ENCODE measurements at places on chromosomes 4 and X.

GRCh38 chr4:42498040-42498439 is 100.8 kb downstream of the SHISA3 start:
- H3K4me1 ChIP-seq, result no peaks in the 10 kb centered on the region
- no peak overlapping the region for H3K27ac ChIP-seq
- no peak overlapping the region for H3K4me3 ChIP-seq
- no peak for DNase-seq
- H3K27me3 ChIP-seq, result no peaks in the 10 kb centered on the region

DNA sequence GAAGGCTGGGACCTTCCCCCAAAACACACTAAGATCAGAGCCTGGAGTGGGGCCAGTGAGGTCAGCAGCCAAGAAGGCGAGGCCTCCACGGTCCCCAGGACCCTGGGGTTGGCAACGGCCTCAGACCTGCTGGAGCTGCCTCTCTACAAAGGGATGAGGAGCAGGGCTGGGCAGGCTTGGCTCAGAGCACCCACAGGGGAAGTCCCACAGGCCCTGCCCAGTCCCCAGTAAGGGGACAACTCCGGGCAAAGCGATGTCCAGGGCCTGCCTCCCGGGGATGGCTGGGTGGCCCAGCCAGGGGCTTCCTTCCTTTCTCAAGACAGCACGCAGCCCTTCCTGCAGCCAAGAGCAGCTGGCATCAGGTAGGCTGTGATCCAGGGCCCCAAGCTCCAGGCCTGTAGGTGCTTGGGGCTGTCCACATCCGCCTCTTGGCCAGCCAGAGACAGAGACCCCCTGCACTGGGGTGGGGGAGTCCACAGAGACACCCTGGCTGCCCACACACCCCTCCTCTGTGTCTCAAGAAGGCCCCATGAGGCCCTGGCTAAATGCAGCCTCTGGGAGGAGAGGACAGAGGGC is 5.7 kb downstream of the MXD4 start:
- H3K36me3 ChIP-seq, result no peaks in the 10 kb centered on the region
- H3K4me1 ChIP-seq, result no peaks in the 10 kb centered on the region
- no peak for DNase-seq

GRCh38 chrX:42460706-42461105 is 317.3 kb downstream of the PPP1R2C start:
- H3K36me3 ChIP-seq, result no peaks in the 10 kb centered on the region
- DNase-seq, result no peak
- no peak overlapping the region for H3K4me3 ChIP-seq
- no peaks in the 10 kb centered on the region for H3K27me3 ChIP-seq

DNA sequence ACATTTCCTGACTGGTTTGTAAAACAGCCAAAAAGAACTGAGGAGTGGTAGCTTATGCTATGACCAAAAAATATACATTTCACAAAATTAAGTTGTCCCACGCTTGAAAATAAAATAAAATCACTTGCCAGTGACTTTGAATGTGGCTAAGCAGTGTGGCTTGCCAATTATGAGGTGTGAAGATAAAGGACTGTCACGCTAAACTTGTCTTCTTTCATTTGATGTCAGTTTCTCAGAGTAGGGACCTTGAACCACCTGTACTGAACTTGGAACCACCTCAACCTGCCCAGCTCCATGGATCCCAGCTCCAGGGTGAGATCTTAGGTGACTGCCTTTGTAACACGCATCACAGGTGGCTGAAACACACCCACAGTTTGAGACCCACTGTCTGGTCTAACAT is 113.7 kb upstream of the TBL1X start:
- no peak overlapping the region for H3K4me3 ChIP-seq
- peak overlapping the region; percentile 74 for H3K27ac ChIP-seq
- peaks cover 44% of the 10 kb centered on the region for H3K4me1 ChIP-seq
- DNase-seq, result no peak
- H3K36me3 ChIP-seq, result peaks cover 6% of the 10 kb centered on the region
- no peaks in the 10 kb centered on the region for H3K27me3 ChIP-seq

DNA sequence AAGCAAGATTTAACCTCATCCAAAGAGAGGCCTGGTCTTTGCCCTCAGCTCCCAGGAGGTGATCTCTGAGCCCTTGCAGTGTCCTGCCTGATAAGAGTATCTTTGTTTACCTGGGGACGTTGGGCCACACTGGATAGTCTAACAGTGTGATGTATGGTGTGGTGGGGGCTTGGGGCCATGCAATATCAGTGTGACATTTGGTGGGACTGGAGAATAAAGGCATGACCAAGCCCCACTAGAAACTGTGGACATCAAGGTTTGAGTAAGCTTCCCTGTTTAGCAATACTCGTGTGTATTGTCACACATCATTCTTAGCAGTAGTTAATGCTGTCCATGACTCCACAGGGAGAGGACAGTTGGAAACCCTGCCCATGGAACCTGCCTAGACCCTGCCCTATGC is 34.4 kb downstream of the BBS12 start:
- no peaks in the 10 kb centered on the region for H3K36me3 ChIP-seq
- H3K27ac ChIP-seq, result no peak overlapping the region
- peaks cover 2% of the 10 kb centered on the region for H3K27me3 ChIP-seq
- H3K4me1 ChIP-seq, result peaks cover 25% of the 10 kb centered on the region

- no peaks in the 10 kb centered on the region for H3K36me3 ChIP-seq
- DNase-seq, result no peak
- H3K27me3 ChIP-seq, result peaks cover 19% of the 10 kb centered on the region
- H3K4me3 ChIP-seq, result no peak overlapping the region
These were observed 156.0 kb downstream of the DCLK2 start for GRCh38 chr4:150234246-150234645.

GRCh38 chr4:83335701-83336100 is 1.1 kb upstream of the HPSE start:
- no peak overlapping the region for H3K27ac ChIP-seq
- H3K4me3 ChIP-seq, result peak overlapping the region; percentile 84
- no peak for DNase-seq
- H3K36me3 ChIP-seq, result peaks cover 29% of the 10 kb centered on the region
- H3K4me1 ChIP-seq, result peaks cover 47% of the 10 kb centered on the region

GRCh38 chr4:53917729-53918128 is 146.7 kb downstream of the CHIC2 start:
- H3K4me1 ChIP-seq, result no peaks in the 10 kb centered on the region
- H3K27ac ChIP-seq, result no peak overlapping the region
- H3K4me3 ChIP-seq, result no peak overlapping the region
- H3K36me3 ChIP-seq, result no peaks in the 10 kb centered on the region
- no peak for DNase-seq

- no peak for DNase-seq
- no peak overlapping the region for H3K27ac ChIP-seq
- no peak overlapping the region for H3K4me3 ChIP-seq
- H3K27me3 ChIP-seq, result no peaks in the 10 kb centered on the region
- no peaks in the 10 kb centered on the region for H3K36me3 ChIP-seq
- H3K4me1 ChIP-seq, result no peaks in the 10 kb centered on the region
These were observed 698.5 kb downstream of the GRID2 start for GRCh38 chr4:93002240-93002639.

DNA sequence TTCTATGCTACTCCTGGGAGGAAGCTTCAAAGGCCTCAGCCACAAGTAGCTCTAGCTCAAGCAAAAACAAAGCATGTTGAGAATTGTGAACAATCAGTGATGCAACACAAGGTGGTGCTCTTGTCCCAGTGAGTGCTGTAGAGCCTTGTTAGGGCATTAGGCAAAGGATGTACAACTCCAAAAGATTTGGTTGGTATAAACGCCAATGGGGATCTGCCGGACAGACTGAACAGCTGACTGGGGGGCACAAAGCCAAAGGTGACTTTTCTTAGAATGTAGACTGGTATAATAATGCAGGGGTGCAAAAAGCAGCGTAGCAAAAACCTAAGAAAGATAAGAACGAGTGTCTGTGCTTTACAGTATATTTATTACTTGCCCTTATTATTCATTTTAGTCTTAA is 62.6 kb upstream of the ALB start:
- H3K36me3 ChIP-seq, result no peaks in the 10 kb centered on the region
- no peak overlapping the region for H3K4me3 ChIP-seq
- no peak overlapping the region for H3K27ac ChIP-seq
- no peaks in the 10 kb centered on the region for H3K27me3 ChIP-seq

Data from activated CD8-positive, alpha-beta T cell treated with anti-CD3 and anti-CD28 coated beads, Interleukin-2, amount 10 ng/mL, durations not matched to agents 7 days and 5 days (primary cell).